ENCODE measurements at places on chromosomes 16 and 17. TPM values are rescaled to one million over a fixed set of nuclear protein-coding genes. Genes with fewer than 3 reads are reported as not detected.

CIBAR2 gene
- polyA plus RNA-seq = 0.18 TPM

- DNase-seq = no peak
Observed at GRCh38 chr17:66747578-66748275, 87.2 kb upstream of the CACNG5 start.

DNA sequence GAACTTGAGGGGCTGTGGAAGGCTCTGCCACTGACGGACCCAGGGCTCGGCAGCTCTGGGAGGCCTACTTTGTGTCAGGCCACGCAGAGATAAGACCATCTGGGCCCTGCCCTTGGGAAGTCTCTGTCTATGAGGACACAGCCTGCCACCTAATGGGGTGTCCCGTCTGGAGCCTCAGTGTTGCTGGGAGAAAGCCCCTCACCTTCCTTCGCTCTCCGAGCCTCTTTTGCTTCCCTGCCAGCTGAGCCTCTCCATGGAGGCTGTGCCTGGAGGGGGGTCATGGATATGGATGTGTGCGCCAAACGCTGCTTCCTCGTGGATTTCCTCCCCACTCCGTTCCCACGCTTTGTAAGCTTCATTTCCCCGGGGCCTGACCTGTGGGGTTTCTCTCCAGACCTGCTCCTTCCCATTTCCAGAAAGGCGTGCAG, 228.8 kb downstream of the SEC14L1 start:
- DNase-seq = no peak

ABCC12 gene
- polyA plus RNA-seq = 0.02 TPM

- DNase-seq = no peak
Observed at GRCh38 chr17:17988427-17988945, 15.8 kb downstream of the DRC3 start.

GRCh38 chr17:79393358-79394052, 217.3 kb downstream of the RBFOX3 start:
- DNase-seq = peak; percentile 99

GRIN2A gene
- 0.18 TPM for polyA plus RNA-seq

GRCh38 chr16:23092801-23093117, 56.5 kb downstream of the USP31 start:
- DNase-seq = no peak

TLE7 gene
- 0.03 TPM for polyA plus RNA-seq

DNA sequence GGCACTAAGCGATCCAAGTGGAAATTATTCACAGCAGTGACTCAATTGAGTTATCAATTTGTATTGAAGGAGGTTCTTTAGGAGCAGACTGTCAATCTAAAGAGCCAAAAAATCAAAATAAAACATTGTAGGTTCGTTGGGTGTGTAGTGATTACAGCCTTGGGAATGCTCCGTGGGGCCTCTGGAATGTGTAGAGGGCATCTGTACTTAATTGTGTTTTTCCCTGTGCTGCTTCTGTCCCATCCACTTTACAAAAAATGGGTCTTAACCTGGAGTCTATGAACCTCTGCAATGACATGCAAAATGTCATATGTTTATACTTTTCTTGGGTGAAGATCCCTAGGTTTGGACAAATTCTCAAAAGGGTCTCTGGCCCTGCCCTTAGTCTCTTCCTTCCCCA, 215.1 kb downstream of the CCDC182 start:
- DNase-seq = no peak

CLDN9 gene
- 2.2 TPM for polyA plus RNA-seq

DNA sequence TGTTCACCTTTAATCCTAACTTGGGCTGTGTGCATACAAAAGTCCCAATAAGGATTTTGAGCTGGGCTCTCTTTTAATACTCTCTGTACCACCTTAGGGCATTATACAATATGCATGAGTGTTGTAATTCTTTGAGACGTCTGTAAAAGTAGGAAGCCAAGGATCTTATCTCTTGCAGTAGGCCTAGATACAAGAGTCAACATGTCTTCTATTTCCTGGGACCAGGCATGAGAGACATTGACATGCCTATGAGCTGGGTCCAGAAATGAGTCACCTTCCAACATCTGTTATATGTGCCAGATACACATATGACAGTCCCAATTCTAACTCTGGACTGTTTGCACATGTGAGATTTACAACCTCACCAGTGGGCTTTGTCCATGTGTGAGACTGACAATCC, 1911.2 kb downstream of the TP53TG3F start:
- DNase-seq = no peak

MEIOC gene
- polyA plus RNA-seq = 3.0 TPM

GRCh38 chr17:80264205-80265075, 3.8 kb downstream of the RNF213 start:
- DNase-seq = no peak

GRCh38 chr16:75320435-75320834, 69.0 kb upstream of the BCAR1 start:
- no peak for DNase-seq

DNA sequence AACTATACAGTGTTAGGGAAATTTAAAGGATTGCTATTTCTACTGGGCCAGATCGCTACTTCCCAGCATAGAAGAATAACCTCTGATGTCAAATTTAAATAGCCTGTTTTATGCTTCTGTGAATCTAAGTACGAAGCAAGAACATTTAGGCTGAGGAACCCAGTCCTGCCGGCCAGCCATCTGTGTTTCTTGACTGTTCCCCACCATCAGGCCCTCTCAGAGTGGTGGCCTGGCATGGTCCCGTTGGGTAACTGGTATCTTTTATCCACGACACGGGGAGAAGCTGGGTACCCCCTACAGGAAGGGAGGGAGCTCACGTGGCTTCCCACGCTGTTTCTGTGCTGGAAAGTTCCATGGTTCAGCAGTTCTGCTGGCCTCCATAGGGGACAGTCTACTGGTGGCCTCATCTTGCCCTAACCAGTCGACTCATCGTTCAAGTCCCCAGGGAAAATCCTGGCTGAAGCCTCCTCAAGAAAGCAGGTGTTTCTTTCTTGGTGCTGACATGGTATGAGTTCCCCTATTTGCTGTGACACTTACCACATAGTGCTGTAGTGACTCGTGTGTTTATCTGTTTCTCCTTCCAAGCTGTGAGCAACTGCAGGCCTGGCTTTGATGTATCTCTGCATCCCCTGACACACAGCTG, 201.7 kb upstream of the NLRP1 start:
- no peak for DNase-seq

DNA sequence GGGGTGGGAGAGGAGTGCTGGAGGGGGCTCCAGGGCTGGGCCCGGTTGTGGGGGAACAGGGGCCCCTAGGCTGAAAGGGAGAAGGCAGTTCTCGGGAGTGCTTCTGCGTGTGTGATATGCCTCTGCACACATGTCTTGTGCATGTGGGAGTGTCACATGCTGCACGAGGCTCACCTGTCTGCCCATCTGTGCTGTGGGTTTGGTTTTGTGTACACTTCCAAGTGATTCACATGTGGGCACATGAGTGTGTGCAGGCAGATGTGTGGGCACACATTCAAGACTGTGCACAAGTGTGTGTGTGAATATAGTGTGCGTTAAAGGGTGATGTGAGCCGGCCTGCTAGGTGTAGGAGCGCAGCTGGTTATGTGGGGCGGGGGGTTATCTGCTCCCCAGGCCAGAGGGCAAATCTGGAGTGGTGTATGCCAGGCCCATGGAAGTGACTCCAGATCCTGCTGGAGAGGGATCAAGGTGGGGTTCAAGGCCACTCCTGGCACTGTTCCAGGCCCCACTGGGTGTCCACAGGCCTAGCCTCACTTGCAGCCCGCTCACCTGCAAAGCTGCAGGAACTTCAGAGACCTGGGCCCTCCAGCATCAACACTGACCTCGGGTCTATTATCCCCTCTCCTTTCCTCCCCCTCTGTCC, 3.8 kb upstream of the BAHCC1 start:
- peak; percentile 47 for DNase-seq

CMIP gene
- polyA plus RNA-seq = 21.2 TPM

KRTAP4-9 gene
- not detected for polyA plus RNA-seq

PCTP gene
- 14.1 TPM for polyA plus RNA-seq

- DNase-seq = peak; percentile 68
Observed at GRCh38 chr16:3101018-3101840, 2.1 kb upstream of the ZSCAN10 start.

- no peak for DNase-seq
Observed at GRCh38 chr17:45077643-45078042, 16.5 kb downstream of the NMT1 start.

RAB37 gene
- 6.1 TPM for polyA plus RNA-seq

DNA sequence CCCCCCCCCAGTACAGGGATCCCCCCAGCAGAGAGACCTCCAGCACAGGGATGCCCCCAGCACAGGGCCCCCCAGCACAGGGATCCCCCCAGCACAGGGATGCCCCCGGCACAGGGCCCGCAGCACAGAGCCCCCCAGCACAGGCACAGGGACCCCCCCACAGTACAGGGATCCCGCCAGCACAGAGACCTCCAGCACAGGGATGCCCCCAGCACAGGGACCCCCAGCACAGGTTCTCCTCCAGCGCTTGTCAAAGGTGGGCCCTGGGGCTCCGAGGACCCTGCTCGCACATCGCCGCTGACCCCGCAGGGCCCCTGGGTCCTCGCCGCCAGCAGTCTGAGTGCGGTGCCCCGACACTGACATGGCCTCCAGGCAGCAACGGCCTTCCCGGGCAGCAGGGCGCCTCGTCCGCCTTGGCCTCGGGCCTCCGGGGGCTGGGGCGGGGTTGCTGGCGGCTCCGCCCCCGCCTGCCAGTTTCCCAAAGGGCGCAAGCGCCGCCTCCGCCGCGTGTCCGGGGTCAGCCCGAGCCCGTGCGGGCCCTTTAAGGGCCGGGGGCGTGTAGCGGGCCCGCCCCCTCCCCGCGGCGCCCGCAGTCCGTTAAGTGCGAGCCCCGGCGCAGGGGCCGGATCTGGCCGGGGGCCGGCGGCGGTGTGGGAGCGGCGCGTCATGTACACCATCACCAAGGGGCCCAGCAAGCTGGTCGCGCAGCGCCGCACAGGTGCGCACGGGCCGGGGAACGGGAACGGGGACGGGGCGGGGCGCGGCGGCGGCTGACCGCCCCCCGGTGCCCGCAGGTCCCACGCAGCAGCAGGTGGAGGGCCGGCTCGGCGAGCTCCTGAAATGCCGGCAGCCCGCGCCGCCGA, at the start of gene MCRIP2:
MCRIP2 (plus strand) TSS at position 503 of the 863 bp plus-strand sequence; CDS start at position 667, 164 bp downstream.
- no peak for DNase-seq

- DNase-seq = no peak
Observed at GRCh38 chr16:2915196-2915929, 3.6 kb downstream of the FLYWCH1 start.

DNA sequence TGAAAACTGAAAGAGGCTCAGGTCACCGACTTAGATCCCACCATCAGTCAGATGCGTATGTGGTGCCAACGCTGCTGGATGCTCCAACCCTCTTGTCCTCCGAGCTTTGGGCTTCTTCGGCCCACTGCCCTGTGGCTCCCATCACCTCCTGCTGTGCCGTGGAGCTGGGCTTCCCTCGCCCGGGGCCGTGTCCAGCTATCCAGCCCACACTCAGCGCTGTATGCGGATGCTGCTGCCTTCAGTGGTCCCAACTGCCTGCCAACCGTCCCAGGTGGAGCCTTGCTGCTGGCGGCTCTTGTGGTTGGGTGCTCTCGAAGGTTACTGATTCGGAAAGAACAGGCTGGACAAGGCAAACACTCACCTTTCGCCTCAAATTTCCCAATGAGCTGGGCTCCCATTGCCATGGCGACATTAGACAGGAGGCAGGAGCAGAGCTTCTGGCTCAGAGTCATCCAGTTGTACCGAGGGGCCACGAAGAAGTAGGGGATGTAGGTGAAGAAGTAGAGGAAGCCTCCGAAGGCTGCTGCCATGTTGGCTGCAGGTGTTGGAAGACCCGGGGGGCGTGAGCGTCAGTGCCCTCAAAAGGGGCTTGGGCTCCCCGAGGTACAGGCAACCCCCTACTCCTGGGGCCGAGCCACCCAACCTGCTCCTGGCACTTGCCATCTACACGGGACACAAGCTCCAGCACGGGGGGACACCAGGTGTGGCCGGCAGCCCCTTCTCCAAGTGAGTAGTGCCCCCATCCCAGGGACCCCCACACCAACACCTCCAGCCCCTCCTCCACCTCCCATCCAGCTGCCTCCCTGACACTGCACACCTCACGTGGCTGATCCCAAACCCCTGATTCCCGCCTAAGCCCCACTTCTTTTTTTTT, 32.2 kb downstream of the ABCA3 start:
- no peak for DNase-seq

- no peak for DNase-seq
Observed at GRCh38 chr17:45771271-45771959, 12.7 kb upstream of the CRHR1 start.

GRCh38 chr17:16374146-16374938, 6.5 kb upstream of the UBB start:
- no peak for DNase-seq

- DNase-seq = no peak
Observed at GRCh38 chr17:10041287-10041612, 136.2 kb upstream of the RCVRN start.

DNA sequence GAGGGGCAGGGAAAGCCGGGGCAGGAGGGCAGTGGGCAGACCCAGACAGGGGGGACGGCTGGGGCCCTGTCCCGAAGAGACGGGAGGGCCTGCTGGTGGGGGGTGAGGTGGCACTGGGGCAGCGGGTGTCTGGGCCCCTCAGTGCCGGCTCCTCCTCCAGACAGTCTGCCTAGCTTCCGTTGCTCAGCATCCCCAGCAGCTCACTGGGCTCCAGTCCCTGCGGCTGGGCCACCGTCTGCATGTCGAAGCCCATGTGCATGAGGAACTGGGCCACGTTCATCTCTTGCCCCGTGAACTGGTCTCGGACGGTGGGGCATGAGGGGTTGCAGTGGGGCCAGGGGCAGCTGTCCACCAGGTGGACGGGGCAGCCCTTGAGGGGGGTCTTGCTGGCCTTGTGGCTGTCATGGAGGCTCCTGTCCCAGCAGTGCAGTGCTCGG, 5.8 kb upstream of the MYADML2 start:
- DNase-seq = no peak

GRCh38 chr17:62307196-62307595, 73.2 kb upstream of the EFCAB3 start:
- DNase-seq = no peak

- DNase-seq = peak; percentile 66
Observed at GRCh38 chr17:42683407-42684034, 1.2 kb downstream of the CNTNAP1 start.

SRL gene
- 0.09 TPM for polyA plus RNA-seq

DOC2B gene
- polyA plus RNA-seq = 1.8 TPM

CHMP6 gene
- 24.3 TPM for polyA plus RNA-seq

DNA sequence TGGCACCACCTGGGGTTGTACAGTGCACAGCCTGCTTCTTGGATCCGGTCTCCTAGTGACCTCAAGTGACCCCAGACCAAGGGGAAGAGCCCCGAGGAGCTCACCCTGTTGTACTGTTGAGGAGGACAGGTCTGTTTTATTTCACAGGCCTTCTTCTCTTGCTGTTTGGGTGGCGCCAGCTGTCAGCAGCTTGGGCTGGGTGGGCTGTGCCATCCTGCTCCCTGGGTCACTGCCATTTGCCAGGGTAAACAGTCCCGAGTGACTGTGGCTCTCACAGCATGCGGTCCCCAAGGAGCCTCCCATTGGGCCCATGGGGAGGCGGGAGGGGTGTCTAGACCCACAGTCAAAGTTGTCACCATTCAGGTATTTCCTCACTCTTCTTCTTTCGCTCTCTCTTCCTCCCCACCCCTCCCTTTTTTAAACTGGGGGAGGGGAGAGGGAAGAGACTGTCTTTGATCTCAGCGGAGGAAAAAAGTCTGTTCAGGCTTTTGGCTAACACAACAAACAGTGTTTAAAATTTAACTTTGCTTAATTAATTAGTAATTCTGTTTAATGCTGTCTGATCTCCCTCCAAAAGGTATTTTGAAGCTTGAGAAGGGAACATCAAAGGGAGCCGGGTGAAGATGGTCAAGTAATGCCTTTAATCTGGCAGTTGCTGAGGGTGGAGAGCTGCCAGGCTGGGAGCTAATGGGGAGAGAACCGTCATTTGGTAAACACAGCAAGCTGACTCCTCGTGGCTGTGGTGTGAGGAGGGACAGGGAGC, 64.0 kb downstream of the SNX20 start:
- no peak for DNase-seq

GRCh38 chr16:80299416-80299815, 241.4 kb upstream of the DYNLRB2 start:
- no peak for DNase-seq

- DNase-seq = no peak
Observed at GRCh38 chr16:20874088-20874581, 26.0 kb downstream of the DCUN1D3 start.
